Ascending aorta (tissue), 2 donors: ENCODE measurements at places on chromosomes 2 and 18.

GRCh38 chr2:486371-486770 is 190.8 kb downstream of the TMEM18 start:
- DNase-seq: no peak

GRCh38 chr2:6755456-6755855 is 110.3 kb downstream of the CMPK2 start:
- no peak for DNase-seq

- no peak for DNase-seq
These were observed 2.1 kb downstream of the MDH1 start for GRCh38 chr2:63590626-63591408.

DNA sequence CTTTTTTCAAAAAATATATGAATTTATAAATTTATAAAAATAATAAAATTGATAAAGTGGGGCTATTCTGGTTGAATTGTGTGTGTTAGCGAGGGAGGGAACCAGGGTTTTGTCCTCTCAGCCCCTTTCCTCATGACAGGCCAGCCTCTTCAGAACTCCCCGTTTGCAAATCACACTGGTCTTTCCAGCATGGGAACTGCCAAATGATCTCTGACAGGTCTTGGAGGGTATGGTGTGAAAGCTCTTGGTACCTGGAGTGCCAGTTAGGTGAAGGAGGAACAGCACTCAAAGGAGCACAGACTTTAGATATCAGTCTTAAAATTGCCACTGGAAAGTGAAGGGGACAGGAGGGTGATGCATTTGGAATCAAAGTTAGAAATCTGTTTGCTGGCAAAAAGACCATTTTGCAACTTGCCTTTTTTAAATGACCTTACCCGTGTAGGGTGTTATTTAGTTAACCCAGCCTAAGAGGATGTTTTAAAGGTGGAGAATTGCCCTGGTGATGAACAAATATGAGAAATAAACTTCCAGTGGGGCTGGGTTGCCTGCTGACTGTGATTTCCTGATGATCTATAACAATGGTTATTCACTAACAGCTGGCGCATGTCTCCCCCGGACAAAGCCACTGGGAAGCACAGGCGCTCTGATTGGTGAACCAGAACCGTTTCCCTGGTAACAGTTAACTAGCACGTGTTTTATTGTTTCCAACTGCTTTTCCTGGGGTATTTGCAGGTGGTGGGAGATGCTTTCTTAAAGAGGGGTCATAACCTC is 85.3 kb upstream of the EFEMP1 start:
- DNase-seq: no peak

DNA sequence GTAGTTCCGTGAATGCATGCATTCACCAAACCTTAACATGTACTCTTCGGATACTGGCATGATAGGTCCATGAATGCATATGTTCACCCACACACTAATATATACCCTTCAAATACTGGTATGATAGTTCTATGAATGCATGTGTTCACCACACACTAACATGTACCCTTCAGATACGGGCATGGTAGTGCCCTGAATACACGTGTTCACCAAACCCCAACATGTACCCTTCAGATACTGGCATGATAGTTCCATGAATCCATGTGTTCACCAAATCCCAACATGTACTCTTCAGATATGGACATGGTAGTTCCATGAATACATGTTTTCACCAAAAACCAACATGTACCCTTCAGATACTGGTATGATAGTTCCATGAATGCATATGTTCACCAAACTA is 48.5 kb upstream of the ALKAL2 start:
- no peak for DNase-seq

DNA sequence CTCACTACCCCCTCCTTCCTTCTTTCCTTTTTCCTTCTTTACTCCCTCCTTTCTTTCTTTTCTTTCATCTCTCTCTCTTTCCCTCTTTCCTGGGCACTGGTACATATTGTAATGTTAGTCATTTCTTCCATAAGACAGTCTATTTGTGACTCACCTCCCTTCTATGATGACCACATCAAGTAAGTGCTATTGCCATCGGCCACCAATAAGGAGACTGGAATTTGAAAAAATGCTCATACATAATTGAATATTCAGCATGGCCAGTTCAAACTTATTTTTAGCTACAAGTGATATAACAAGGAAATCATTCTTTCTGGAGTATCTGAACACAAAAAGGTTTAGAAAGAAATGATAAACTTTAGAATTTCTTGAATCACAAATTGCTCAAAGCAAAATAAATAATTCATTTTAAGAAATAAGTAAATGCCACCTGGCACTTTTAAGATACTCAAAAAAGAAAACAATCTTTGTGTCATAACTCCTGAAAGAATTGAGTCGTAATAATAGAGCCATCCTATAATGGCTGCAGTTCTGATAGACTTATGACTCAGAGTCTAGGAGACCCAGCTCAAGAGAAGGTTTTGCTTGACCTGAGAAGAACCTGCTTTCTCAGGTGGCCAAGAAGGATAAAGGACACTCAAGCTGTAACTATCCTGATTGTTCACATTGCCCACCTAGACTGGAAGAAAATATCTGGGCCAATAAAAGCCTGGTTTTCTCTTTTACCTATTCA is 51.6 kb upstream of the CCBE1 start:
- no peak for DNase-seq

DNA sequence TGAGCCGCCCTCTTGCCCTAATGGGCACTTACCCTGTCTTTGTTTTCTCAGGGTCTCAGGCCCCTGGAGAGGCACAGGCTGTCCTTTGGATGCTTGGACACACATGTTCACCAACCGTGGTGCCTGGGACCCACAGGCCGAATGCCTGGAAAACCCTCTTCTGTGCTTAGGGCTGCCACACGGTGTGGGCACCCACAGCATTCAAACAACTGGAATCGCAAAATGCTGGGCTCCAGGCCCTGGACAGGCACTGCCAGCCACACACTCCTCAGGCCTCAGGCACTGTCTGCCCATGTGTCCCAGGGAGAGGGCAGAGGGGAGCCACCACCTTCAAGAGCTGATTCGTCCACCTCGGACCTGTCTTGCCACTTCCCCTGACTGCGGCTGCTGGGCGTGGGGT is 123.1 kb upstream of the ACKR3 start:
- no peak for DNase-seq

- no peak for DNase-seq
These were observed 233.7 kb downstream of the DSEL start for GRCh38 chr18:67282796-67283195.

DNA sequence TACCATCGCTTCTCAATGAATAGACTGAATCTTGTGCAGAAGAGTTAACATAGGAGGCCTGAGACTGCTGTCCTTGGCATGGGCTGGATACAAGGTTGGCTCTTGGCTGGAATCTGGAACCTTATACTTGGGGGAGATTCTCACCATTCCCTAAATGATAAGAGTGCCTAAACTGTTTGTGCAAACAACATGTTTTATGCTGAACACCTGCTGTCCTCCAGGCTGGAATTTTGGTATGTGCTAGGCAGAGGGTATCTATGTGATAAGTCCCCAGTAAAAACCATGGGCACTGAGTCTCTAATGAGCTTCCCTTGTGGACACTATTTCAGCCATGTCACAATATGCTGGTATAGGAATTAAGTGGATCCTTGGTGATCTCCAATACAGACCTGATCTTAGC is 12.8 kb downstream of the PGAP1 start:
- no peak for DNase-seq

DNA sequence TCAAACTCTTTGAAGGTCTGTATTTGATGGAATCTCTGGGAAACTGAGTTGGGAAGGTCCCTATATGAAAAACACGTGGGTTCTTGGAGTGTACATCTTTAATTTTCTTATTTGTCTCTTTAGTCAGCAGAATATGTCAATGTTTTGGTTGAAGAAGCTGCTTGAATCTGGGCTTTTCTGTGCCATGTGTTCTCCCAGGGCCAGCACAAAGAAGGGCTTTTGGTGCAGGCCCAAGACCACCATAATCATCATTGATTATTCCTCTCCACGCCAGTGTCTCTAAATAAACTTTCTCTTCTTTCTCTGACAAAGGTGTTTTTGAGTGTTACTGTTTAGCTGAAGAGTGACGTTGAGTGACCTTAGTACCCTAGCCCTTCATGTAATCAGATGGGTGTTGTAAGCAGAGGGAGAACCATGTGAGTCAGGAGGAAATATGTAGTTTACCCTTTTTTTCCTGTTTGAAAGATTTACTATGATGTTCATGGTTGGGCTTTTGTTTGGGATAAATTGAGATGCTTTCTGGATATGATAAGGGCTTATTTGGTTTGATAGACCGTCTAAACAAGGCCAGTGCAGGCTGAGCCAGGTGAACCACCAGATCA is 11.6 kb upstream of the TNP1 start:
- no peak for DNase-seq

DNA sequence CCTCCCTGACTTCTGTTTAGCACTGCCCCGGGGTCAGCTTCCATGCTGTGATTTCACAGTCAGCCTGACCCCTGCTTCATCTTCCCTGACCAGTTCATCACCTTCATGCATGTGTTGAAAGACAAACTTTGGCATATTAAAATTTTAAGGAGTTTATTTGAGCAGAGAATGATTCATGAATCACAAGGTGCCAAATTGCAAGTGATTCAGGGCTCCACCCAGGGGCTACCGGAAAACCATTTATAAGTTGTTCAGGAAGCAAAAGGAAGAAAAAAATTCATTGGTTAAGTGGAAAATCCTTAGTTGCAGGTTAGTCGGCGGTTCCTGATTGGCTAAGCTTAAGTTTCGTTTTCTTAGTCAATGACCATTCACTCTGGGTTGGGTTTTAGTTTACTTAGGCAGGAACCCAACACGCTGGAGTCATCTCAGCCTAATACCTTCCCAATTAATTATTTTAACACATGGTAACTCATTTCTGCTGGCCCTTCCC is 10.6 kb downstream of the IL1F10 start:
- DNase-seq: no peak

DNA sequence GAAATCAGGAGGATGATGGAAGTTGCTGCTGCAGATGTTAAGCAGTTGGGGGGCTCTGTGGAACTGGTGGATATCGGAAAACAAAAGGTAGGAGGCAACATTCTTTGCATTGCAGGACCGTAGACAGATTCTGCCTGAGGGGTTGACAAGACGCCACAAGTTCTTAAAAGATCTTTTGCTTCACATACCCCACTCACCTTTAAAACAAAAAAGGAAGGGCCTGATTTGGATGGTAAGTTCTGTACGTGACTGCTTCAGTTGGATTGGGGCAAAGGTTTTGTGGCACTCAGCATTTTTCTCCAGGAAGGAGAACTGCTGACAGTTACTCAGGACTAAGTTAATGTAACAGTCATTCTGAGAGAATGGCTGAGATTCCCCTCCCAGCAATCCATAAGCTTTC is 5.2 kb downstream of the CNDP2 start:
- no peak for DNase-seq

- no peak for DNase-seq
These were observed 104.9 kb downstream of the VWA3B start for GRCh38 chr2:98191883-98192282.

DNA sequence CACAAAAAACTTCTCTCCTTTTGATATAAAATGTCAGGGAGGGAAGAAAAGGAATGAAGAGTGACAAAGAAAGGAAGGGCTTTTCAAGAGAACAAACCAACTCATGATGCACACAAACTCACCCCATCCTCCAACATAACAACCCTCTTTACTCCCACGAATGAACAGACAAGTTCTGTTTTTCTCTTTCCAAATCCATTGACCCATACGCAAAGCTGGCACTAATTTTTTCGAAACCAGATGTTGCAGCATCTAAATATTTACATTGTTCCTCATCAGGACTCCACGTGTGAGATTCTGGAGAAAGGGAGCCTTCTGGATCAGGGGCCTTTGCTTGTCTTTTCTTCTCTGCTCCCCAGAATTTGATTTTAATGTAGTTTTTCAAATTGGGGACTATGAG is 143.3 kb upstream of the BCL2L11 start:
- DNase-seq: no peak

DNA sequence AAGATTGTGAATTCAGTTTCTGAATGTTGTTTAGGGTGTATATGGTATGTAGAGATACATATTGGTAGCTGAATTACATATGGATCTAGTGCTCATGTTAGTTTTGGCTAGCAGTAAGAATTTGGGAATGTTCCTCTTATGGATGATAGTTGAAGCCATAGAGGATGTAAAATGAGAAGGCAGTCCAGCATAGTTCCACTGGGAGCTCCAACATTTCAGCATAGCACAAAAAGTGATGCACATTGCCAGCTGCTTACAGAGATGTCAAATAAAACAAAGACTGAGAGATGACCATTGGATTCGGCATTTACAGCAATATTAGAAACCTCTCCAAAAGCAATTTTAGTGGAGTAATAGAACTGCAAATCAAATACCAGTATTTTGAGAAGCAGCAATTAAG is 77.4 kb downstream of the EML4 start:
- DNase-seq: no peak

GRCh38 chr2:230899786-230900185 is 25.3 kb downstream of the GPR55 start:
- DNase-seq: peak; percentile 13

DNA sequence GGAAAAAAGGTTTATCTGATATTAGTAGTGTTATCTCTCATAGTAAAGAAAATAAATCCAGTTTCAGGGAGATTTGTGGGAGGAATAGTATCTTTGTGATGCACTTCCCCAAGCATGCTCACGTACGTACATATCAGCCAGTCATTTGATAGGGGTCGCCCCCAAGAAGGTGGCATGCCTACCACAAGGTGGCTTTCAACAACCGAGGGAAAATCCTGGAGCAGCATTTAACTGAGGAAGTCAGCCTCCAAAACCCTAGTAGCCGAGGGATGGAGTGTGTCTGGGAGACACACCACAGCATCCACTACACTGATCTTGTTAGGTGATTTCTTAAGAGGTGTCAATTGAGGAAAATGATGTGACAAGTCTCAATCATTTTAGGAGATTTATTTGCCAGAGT is 623.9 kb downstream of the NYAP2 start:
- no peak for DNase-seq

GRCh38 chr2:65353927-65354326 is 78.5 kb downstream of the SPRED2 start:
- no peak for DNase-seq

DNA sequence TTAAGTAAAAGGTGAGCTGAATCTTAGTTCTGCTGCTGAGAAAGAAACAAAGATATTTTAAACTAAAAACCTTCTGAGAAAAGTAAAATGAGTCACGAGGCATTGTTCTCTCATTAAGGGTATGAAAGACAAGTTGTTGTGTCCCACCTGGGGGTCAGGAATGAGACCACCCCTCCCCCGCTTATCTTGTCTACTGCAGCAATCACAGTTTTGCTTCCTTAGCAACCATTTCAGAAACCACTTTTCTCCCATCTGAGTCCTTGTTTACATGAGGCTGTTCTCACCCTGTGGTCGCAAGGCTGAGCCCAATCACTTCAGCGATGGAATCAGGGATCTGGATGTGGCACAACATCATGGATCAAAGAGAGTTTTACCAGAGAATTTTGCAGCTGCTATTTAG is 377.6 kb upstream of the NETO1 start:
- DNase-seq: no peak

GRCh38 chr2:237998530-237998929 is 31.7 kb downstream of the UBE2F start:
- DNase-seq: no peak

GRCh38 chr2:202909394-202910192 is 1.9 kb downstream of the WDR12 start:
- no peak for DNase-seq

DNA sequence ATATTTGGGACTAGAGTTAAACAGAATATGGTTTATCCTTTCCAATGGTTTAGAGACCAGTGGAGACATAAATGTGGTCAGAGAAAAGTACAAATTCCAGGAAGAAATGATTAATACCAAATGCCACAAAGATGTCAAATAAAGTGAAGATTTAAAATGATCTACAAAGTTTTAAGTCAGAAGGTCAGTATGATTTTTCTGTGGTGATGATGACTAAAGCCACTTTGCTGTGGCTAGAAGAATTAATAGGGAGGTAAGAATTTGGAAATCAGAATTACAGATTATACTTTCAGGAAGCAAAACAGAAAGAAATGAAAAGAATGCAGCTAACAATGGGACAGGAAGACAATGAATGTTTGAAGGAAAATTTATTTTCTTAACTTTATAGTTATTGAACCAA is 91.5 kb upstream of the CDH7 start:
- no peak for DNase-seq
